Neuronal stem cell (in vitro differentiated cells): ENCODE measurements at places on chromosomes 5 and 9.

GRCh38 chr5:132138260-132138659 lies 64.7 kb downstream of the CSF2 start:
- no peak for DNase-seq

GRCh38 chr5:135576075-135576599 lies 2.7 kb downstream of the CXCL14 start:
- DNase-seq: no peak

GRCh38 chr5:156913719-156914370 lies 49.2 kb downstream of the TIMD4 start:
- no peak for DNase-seq

DNA sequence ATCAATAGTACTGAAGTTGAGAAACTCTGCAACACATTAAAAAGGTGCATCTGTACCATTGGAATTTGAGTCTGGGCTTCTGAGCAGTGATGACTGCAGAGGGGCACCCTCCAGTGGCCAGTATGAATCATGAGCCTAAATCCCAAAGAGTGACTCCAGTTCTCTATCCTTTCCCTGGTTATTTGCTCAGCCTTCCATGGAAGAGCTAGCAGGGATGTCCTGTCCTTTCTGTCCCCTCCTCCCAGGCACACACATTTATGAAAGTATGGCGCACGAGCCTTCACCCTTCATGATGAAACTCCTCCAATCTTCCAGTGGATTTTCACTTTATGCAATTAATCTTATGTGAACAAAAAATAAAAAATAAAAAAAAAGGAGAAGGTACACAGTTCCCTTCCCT lies 81.0 kb downstream of the ESM1 start:
- peak; percentile 18 for DNase-seq

GRCh38 chr9:129496473-129497004 lies 124.4 kb downstream of the C9orf50 start:
- peak; percentile 94 for DNase-seq

- no peak for DNase-seq
Observed at GRCh38 chr5:153256-153655, 38.0 kb upstream of the LRRC14B start.

GRCh38 chr9:4741365-4742089 lies 525 bp upstream of the AK3 start:
- DNase-seq: peak; percentile 6

DNA sequence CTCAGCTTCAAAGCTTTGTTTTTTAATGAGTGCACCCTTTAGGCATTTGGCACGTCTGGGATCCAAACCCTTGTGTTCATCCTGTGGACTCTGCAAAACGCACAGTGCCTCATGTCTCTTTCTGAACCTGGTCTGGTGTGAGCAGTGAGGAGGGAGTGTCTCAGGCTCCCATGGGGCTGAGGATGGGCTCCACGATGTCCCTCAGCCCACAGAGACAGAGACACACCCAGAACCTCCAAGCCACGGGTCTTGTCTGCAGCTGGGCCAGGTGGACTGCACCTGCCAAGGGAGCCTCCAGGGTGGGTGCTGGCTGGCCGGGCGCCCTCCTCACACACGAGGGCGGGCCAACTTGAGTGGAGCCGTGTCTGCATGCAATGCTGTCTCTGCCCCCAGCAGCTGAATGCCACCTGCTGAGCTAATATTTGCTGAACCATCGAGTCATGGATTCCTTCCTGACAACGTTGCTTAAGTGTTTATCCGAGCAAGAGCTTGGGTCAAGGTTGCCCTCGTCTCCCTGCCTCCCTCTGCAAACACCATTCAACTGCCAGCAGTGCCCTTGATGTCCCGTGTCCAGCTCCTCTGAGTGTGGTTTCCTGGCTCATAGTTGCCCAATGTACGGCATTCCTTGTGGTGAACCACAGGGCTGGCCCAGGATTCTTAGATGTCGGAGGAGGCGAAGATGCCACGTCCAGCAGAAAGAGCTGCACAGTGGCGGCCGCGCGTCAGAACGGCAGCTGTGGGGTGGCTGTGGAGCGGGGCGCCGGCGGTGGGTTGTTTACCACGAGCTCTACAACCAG lies 31.4 kb upstream of the LPCAT1 start:
- DNase-seq: no peak

DNA sequence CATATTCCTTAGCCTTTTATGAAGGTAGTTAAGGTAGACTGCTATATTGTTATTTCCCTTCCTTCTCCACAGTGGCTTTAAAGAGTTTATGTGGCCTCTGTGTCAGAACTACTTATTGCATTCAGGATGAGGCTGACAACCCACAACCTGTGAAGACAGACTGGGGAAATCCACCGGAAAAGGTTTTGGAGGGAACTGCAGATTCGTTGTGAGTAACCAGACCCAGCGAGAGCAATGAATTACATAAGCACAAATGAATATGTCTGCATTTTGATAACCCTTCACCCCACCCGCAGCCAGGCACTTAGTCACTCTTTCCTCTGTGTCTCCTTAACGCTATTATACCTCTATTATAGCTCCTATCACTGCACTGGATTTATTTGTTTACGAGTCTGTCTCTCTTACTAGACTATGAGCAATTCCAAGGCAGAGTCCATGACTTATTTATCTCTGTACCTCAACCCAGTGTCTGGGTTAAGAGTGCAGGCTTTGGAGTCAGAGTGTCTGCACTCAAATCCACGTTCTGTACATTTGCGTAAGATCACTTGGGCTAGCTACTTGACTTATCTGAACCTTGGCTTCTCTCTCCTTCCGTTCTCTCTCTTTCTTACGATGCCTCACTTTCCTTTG lies 19.2 kb downstream of the KCTD16 start:
- no peak for DNase-seq

- no peak for DNase-seq
Observed at GRCh38 chr9:7094576-7094975, 336.8 kb downstream of the KDM4C start.

DNA sequence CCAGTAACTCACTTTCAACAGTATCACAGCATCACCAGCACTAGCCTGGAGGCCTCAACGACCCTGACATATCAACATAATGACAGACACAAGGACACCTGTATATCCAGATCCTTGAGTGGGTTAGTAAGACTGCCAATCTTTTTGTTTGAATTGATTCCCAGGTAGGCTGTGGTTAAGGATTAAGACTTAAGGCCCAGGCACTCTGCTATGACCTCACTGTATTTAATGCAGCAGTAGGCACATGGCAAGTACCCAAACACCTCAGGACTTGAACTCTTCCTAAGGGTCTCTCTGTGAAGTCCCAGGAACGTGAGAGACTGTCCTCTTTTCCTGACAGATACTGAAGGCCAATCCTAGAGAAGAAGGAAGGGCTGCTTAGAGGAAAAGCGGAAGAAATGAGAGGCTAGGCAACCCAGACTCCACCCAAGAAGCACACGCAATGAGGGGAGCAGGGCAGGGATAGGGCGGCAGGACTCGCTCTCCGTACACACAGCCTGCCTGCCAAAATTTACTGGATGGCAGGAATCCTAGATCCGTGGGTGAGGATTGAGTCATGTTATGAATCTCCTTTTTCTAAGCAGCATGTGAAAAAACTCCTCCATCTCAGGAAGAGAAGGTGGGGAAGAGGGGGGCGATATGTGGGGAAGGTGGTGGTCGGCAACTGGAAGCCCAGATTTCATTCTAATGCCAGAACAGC lies 93.4 kb downstream of the SIL1 start:
- no peak for DNase-seq

- no peak for DNase-seq
Observed at GRCh38 chr9:116000748-116001329, 152.8 kb upstream of the PAPPA start.

GRCh38 chr5:6432206-6432605 lies 16.5 kb upstream of the UBE2QL1 start:
- no peak for DNase-seq

DNA sequence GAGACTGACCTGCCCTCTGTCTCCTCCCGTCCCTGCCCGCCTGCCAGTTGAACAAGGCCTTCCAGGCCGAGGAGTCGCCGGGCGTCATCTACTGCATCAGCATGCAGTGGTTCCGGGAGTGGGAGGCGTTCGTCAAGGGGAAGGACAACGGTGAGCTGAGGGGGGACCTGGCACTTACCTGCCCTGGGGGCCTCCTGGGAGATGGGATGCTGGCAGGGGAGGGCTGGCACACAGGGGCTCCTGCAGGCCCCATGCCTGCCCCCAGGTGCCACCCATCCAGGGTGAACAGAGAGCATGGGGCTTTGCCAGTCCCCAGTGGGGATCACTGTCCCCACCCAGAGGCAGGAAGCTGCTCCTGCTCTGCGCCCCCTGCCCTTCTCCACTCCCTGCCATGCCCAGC lies 43.0 kb downstream of the USP20 start:
- no peak for DNase-seq

DNA sequence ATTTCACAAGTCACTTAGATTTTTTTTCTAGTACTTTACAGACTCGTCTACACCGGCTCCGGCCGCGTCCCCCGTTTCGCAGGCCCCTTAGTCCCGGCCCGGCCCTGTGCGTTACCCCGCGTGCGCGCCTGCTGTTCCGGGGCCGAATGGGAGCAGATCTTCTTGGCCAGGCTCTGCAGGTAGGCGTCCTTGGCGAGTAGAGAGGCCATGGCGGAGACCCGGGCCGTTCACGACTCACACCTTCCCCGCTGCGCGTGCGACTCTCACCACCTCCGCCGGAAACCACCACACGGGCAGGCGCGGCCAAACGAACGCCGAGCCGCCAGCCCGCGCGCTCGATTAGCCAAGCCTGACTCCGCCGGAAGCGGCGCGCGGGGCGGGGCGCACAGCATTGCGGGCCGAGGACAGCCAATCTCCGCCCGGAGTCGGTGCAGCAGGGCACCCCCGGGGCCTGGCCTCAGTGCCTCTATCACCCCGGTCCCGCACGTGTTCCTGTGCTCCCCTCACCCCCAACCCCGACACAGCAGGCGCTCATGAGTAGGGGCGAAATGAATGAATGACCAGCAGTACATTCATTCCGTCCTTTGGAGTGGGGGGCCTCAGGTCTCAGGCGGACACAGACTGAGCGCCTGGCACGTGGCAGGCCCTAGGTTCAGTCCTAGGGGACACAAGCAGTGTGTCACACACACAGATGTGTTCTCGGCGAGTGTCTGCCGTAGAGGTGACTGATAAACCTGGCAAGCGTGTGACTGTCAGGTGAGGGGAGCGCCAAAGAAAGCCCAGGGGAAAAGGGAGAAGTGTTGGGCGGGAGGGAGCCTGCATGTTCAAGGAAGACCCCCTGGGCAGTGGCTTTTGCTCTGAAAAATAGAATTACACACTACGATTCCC lies at the start of gene SURF6:
Gene SURF6 (minus strand): TSS at position 265 of the 888 bp plus-strand sequence. CDS start 56 bp downstream, at position 209.
- DNase-seq: peak; percentile 83

DNA sequence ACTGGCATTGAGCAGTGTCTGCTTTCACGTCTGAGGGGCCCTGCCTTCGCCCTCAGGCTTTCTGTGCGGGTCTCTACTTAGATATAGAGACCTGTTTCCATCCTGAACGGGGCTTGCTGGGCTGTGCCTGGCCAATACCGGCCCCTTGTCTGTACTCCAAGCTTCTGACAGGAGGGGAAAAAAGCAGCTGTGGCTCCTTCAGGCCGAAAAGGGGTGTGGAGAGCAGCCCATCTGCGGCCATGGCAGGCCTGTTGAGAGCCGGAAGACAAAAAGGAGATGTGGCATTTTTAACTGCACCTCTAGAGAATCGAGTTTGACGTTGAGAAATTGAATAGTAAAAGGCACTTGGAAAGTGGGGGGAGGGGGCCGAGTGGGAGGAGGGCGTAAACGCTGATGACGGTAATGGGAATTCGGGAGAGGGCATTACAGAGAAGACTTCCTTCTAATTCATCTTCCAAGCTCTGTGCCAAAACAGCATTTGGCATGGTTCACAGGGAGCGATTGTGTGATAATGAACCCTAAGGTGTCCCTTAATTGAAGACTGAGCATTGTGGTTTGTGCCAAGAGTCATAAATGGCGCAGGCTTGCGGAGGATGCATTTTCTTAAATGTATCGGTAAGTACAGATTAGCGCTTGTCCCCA lies 25.1 kb upstream of the PRDM12 start:
- DNase-seq: no peak

GRCh38 chr5:100900796-100901781 lies 2.0 kb downstream of the ST8SIA4 start:
- DNase-seq: peak; percentile 56

DNA sequence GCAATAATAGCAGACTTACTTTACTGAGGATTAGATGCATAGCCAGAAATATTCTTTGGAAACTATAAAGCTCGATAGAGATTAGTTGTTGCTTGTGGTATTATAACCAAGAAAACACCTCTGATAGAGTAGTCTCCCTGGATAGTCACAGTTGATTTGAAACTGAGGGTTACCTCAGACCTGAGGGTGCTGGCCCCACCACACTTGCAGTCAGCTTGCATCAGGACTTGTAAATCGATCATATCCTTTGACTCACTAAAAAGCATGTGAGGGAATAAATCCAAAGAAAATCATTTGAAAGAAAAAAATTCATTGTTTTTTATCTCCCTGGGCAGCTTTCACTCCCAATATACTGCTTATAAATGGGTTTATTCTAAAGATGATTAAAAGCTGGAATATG lies 39.4 kb downstream of the GALNT12 start:
- no peak for DNase-seq

DNA sequence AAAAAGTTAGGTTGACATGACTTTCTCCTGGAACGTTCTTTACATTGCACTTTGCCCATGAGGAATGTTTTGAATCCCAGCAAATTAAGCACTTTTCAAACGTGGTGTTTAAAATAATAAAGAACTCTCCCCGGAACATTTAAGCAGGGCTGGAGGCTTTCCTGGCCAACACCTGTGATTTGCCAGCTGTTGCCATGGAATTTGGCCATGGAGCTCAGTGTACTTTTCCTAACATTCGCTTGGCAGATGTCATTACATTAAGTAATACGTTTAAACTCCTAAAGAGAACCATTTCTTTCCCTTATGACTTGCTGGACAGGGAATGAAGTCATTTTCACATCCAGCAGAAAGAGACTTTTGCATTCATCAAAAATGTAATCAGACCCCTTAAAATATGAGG lies 146.1 kb downstream of the GAS1 start:
- no peak for DNase-seq

DNA sequence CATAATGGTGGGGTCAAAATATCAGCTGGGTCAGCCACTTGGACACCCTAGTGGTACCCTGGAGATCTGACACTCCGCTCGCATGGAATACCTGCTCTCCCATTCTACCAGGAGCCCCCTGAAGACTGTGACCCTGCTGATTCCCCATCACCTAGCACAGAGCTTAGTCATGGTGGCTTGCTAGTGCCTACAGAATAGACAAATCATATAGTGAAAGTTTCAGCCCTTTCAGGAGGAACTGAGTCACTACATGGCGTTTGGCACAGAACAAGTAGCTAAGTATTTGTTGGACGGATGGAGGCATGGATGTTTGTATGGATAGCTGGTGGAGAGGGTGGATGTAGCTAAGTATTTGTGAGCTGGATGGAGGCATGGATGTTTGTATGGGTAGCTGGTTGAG lies 65.3 kb downstream of the LMX1B start:
- DNase-seq: no peak

DNA sequence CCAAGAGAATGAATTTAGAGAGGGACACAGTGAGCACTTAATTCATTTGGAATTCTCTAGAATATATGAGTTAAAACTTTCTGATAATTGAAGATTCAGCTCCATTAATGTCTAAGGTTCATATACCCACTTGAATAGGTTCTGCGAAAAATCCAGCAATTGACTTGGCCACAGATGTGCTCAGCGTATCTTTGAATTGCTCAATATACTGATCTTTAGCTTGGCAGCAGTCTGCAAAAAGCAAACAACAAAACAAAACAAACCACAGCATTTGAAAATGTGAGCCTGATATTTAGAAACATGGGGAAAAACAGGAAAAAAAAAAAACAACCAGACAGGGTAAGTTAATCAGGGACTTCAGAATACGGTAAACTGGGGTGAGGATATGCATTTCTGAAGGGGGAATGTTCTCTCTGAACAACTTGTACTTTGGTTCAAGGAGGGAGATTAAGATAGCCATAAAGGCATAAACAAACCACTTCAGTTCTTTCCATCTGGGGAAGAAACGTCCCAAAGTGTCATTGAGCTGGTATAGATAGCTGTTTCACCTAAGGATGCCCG lies 21.4 kb downstream of the AGXT2 start:
- no peak for DNase-seq
